ENCODE measurements at places on chromosomes 3 and 15. TPM values are rescaled to one million over a fixed set of nuclear protein-coding genes. Genes with fewer than 3 reads are reported as not detected.

Gene NTRK3
- not detected for total RNA-seq

Gene ARL13B
- total RNA-seq, result 4.9 TPM

Gene MUSTN1
- not detected for total RNA-seq

Gene ADIPOQ
- not detected for total RNA-seq

Gene TIPIN
- 9.9 TPM for total RNA-seq

Gene AGBL1
- not detected for total RNA-seq

Gene IGSF10
- 0.94 TPM for total RNA-seq

Gene SCN11A
- not detected for total RNA-seq
